Coronary artery (tissue), 2 donors: ENCODE measurements at places on chromosomes 7 and 10.

DNA sequence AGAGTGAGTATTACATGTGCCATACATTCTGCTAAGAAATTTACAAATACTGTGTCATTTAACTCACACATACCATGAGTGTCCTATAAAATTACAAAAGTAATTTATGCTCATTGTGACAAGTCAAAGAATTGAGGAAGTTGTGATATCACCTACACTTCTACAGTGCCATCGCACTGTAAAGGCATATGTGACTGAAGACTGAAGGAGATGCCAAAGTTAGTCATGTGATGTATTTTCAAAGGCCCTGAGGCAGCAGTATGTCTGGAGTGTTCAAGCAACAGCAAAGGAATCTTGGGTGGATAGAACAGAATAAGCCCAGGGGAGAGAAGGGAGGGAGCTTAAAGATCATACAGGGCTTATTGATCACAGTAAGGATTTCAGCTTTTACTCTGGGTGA lies 176.8 kb downstream of the WNT2 start:
- no peak for DNase-seq

DNA sequence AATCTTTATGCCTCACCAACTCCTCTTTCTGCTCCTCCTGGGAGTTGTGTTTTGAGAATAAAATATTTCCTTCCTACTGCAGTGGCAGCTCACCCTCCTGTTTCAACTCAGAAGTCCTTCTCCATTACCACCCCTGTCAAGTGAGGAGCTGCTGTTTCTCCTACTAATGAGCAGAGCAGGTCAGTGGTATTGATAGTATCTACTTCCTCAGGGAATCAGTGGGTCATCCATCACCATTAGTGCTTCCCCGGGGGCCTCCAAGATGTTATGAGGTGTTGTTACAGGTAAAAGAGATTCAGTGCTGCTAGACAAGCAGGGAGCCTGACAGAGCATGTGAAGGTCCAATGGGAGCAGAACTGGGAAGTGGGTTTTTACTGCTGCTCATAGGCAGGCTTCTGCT lies 795.2 kb downstream of the REEP3 start:
- DNase-seq, result no peak

DNA sequence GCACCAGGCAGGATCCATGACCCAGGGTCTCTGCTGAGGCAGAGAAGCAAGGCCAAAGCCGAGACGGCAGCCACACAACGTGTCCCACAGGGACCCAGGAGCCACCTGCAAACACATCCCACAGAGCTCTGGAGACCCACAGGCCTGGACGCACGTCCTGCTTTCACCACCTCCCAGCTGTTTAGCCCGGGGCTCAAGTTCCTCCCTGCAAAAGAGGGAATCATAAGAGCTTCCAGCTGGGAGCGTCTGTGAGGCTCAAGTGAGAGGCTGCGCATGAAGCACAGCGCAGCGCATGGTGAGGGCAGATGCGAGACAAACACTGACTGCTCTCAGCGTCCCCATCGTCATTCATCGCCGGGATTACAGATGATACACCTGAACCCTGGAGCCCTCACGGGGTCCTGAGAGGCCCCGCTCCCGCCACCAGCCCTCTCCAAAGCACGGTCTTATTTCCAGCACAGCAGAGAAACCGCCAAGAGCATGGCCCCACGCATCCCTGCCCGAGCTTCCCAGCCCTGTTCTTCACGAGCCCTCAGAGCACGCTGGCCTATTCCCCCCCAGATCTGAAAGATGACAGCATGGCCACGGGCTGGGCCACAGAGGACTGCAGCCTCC lies 88.7 kb downstream of the MAD1L1 start:
- no peak for DNase-seq

DNA sequence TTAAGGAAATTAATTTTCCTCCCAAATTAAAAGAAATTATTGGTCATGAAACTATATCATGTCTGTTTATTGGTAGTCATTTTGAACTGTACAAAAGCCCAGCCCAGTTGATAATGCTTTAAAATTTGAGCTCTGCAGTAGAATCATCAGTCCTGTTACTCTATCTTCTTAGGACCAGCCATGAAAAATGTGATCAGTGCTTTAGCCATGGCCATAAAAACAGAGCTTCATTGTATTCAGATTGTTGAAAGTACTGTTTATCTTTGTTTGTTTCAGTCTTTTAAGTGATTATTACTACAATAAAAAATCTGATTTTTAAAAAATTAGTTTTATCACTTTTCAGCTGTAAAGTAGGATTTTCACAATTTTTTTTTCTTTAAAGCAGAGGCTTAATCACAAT lies 13.7 kb upstream of the TFAM start:
- no peak for DNase-seq

DNA sequence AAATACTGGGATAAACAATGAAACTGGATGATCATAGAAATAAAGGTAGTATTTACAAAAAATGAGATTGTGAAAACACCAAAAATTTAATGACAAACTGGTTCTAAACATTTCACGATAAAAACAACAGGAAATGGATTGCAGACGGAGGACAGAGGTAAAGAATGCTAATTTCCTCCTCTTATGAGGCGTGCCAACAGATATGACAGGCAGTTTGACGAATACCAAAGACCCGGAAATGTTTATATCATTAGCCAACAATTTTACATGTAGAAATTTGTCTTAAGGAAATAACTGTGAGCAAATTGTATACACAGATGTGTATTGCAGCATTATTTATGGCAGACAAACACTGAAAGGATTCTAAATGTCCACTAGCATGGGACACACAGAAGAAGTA lies 162.0 kb upstream of the MGMT start:
- DNase-seq, result no peak

- no peak for DNase-seq
These were observed 25.1 kb upstream of the CPA5 start for GRCh38 chr7:130319541-130319940.

- no peak for DNase-seq
These were observed 135.8 kb downstream of the KMT2E start for GRCh38 chr7:105149827-105150226.

- DNase-seq, result no peak
These were observed 606.4 kb downstream of the SORCS1 start for GRCh38 chr10:106557951-106558733.

DNA sequence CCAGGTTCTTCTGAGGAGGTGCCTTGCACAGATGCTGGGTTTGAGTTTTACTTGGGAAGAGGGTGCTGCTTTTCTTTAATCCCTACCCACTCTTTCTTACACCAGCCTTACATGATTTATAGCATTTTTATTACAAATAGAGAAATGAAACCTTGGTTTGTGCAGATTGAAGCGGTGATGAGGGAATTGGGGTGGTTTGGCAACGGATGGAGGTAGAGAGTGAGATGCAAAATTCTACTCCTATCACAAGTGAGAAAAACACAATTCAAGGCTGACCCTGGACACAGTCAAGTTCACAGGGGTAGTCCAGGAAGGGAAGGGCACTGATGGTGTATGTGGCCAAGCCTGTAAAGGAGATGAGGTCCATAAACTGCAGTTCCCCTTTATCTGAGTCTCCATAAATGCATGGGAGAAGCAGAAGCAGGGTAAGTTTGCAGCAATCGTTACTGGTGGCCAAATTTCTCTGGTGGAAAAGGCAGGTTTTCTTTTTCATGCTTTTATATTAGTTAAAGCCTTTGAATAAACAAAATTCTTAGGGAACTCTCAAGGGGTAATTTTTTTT lies 214.3 kb downstream of the JAZF1 start:
- DNase-seq, result no peak

GRCh38 chr7:21054427-21055112 lies 267.9 kb upstream of the SP8 start:
- DNase-seq, result no peak

- DNase-seq, result no peak
These were observed 117.6 kb upstream of the DPP6 start for GRCh38 chr7:153934629-153935028.

DNA sequence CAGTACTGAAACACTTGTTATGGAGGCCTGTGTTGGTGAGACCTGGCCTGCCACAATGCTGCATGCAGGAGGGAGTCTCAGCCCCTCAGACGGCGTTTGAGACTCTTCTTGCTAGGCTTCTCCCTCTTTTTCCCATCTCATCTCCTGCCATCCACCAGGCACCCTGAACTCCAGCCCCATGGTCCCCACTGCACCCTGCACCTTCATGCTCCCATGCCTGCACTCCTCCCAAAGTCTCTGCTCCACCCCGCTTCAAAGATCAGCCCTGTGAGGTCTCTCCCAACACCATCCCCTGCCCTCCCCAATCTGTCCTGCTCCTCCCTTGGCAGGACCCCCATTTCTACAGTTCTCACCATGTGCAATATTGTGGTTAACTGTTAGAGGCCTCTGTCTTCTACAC lies 61.7 kb downstream of the VOPP1 start:
- no peak for DNase-seq
